ENCODE measurements at places on chromosomes 1 and 21.
A peak's percentile ranks its signal among the peaks of the same experiment; 100 is the strongest.

GRCh38 chr21:36149788-36150711, 6.6 kb upstream of the DOP1B start:
- peak; percentile 60 for DNase-seq

DNA sequence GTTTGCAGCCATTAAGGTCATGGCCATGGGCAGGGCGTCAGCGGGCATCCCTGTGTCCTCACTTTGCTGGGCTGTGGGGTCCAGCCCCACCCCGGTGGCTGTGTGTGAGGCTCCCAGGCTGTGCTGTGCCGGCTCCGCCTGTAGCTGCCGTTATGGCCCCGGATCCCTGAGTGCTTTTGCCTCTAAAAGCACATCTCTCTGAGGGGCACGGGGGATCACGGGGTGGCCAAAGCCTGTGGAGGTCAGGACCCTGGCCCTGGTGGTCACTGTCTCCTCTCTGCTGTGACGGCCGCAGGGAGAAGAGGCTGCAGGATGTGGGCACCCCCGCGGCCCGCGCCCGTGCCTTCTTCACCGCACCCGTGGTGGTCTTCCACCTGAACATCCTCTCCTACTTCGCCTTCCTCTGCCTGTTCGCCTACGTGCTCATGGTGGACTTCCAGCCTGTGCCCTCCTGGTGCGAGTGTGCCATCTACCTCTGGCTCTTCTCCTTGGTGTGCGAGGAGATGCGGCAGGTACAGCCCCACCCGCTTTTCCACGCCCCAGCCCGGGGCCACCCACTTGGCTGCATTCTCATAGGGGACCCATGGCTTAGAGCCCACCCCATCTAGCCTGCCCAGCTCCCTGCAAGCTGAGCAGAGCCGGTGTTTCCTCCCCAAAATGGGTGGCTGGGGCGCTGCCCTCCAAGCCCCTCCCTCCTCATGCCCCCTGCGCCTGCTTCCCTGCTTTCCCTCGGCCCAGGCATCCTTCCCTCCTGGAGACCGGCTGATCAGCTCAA, 48.2 kb downstream of the TRPM2 start:
- DNase-seq: no peak

DNA sequence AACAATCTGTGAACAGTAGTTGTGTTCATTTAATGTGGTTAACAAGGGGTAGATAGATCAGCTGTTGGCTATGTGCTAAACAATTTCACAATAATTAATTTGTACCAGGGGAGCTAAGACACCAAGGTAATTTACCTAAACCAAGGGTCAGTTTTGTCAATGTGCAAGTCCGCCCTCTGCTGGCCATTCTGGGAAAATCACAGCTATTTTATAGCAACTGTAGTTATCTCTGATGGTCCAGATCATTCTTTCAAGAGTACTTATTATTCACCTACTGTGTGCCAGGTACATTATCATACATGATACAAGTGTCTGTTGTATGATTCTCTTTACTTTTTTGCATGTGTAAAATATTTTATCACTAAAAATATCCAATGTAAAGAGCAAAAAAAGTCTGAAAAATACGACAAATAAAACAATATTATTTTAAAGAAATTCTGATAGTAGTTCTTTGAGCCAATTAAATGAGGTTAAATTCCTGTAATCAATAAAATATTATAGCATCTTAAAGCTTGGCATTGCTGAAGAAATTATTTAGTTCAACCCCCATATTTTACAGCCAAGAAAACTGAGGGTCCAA, 312.3 kb upstream of the FAM78B start:
- DNase-seq: peak; percentile 18

DNA sequence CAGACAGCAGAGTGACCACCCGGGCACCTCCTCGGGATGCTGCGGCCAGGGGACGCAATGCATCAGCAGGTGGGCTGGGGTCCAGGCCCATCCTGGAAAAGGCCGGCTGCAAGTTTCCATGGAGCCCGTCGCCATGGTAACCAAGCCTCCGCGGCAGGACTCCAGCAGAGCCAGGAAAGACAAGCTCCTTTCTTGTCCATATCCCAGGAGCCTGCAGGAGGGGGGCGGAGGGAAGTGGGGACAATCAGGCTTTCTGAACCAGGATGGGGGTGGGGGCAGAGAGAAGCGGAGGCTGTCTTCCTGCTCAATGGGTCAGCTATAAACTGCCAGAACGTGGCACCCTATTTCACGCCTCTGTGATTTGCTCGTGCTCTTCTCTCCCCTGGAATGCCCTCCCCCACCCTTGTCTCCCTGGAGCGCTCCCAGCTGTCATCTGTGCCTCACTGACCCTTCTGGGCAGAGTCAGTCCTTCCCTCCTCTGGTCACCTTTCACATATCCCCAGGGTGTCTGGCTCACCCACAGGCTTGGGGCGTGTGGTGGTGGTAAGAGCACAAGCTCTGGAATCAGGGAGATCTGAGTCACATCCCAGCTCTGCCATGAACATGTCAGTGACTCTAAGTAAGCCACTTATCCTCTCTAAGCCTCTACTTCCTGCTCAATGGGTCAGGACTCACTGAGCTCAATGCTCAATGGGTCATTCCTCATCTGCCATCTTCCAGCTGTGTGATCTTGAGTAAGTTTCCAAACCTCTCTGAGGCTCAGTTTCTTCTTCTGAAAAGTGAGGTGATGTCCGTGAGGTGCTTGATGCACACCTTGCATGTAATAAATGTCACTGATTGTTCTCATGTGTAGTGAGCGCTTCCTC, 58.9 kb upstream of the LAPTM5 start:
- peak; percentile 89 for DNase-seq

- DNase-seq: no peak
Measured at GRCh38 chr1:2157856-2158255, 36.7 kb downstream of the FAAP20 start.

DNA sequence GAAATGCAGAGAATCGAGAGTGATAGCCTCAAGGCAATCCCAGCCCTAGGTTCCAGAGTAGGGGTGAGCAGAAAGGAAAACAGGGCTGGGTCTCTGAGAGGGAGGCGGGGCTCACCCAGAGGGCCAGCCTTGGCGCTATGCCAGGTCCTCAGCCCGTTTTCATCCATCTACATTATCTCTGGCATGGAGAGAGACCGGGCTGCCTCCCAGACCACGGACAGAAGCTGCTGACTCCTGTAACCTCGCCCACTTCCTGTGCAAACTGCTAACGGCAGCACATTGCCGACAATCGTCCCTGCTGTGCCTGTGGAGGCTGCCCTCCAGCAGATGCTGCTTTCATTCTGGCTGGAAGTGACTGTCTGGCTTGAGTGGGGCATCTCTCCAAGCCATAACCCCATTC, 569.1 kb downstream of the NPHP4 start:
- no peak for DNase-seq

GRCh38 chr1:173048621-173049321, 2.0 kb downstream of the TNFSF18 start:
- peak; percentile 72 for DNase-seq

- DNase-seq: peak; percentile 91
Measured at GRCh38 chr1:214422137-214422671, 129.2 kb downstream of the PTPN14 start.

- DNase-seq: no peak
Measured at GRCh38 chr1:224173523-224173922, 9.5 kb upstream of the DEGS1 start.

GRCh38 chr21:36384885-36385232, 333 bp upstream of the CHAF1B start:
- no peak for DNase-seq

- no peak for DNase-seq
Measured at GRCh38 chr1:56092684-56093570, 486.4 kb downstream of the PLPP3 start.

GRCh38 chr1:218985424-218985984, 188.2 kb upstream of the LYPLAL1 start:
- no peak for DNase-seq

DNA sequence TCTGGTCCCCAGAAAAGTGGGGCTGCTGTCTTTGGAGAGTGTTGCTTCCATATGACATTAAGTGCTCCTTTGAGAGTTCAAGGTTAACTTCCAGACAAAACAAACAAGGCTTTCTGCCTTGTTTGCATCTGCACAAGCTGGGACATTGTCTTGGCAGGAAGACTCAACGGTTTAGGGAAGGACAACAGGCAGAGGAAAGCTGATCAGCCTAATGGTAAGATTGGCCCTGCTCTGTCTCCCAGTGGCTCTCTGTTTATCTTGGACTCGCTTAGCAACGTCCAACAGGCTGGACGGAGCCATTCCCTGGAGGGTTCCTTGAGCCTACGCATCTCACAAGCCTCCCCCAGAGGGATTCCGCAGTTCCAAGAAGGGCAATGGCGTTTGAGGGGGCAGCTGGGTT, 62.2 kb upstream of the SLC44A3 start:
- DNase-seq: peak; percentile 68

GRCh38 chr1:23527900-23528249, 3.2 kb downstream of the E2F2 start:
- DNase-seq: no peak

DNA sequence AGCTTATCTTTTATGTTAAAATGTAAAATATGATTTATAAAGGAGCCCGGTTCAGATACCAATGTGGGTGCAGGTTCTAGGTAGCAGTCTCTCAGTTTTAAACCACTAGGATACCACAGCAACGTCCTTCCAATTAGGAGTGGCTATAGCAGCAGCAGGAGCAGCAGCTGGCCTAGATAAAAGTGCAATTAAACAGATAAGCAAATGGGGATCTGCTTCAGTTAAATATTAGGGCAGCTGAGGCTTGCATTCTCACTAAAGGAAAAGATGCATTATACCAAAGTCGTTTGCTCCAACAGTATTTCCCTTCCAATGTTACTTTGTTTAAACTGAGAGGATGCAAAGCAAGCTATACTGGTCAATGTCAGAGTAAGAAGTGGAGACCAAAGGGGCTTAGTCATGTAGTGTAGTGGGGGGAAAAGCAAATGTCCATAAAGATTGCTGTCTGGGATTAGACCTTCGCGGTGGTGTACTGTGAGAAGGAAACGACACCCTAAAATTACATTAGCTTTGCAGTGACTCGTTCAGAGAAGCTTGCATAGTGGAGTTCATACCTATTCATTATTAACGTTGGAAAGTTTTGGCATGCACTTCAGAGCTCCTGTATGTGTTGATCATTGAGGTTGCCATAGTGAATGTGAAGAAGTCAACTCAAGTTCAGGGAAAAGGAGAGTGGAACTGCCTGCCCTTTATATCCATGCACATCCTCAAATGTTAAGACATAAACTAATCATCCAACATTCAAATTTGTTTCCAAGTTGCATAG, 272.2 kb downstream of the VAV3 start:
- DNase-seq: no peak

DNA sequence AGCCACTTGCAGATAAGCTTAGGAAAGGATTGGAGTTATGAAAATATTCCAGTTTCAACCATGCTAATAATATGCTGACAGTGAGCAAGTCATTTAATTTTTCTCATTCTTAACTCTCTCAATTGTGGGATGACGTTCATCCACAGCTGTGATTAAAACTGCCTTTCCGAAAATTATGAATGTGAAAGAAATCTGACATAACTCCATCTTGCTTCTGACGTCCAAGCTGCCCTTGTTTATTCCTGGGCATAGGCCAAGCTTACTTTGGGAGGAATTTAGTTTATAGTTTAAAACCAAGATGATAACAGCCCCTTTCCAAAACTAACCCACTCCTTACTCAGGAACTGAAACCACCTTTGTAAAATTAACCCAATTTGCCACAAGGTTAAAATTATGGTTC, 11.0 kb upstream of the RGS18 start:
- DNase-seq: no peak

DNA sequence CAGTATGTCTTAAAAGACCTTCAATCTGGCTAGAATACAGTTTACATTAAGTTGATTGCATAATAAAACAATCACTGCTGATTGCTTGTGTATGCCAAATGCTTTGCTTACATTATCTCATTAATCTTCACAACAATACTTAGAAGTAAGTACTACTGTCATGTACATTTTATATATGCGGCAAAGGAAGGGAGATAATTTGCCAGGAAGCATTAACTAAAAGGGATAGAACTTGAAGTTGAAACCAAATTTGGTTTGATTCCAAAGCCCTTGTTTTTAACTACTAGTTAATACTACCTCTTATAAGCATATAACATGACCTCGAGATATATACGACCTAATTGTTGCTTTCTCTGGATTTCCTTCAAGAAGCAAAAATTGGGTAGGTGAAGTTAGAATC, 155.8 kb downstream of the NTMT2 start:
- no peak for DNase-seq

GRCh38 chr1:19283891-19284290, 4.7 kb downstream of the AKR7A3 start:
- DNase-seq: no peak

DNA sequence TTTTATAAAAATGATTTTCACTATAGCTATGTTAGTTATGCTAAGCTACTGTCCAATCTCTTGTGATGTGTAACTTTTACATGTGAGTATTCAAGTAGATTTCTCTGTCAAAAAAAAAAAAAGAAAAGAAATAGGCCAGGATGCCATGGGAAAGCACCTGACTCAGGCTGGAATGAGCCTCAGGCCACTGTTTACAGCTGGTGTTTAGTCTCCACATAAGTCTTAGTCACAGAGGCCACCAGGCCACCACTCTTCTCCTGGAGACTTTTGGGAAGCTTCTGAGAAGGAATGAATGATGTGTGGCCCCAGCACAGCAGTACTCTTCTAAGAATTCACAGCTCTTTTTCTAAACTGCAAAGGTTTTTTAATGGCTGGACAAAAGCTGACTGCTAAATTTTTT, 48.9 kb downstream of the CHML start:
- DNase-seq: peak; percentile 60

GRCh38 chr1:2829846-2830615, 28.5 kb upstream of the TTC34 start:
- DNase-seq: no peak

- DNase-seq: no peak
Measured at GRCh38 chr1:205240118-205240517, 12.4 kb downstream of the TMCC2 start.

- DNase-seq: peak; percentile 77
Measured at GRCh38 chr1:89721351-89721750, 88.4 kb downstream of the LRRC8C start.

GRCh38 chr1:169571450-169571849, 14.8 kb downstream of the F5 start:
- DNase-seq: no peak

DNA sequence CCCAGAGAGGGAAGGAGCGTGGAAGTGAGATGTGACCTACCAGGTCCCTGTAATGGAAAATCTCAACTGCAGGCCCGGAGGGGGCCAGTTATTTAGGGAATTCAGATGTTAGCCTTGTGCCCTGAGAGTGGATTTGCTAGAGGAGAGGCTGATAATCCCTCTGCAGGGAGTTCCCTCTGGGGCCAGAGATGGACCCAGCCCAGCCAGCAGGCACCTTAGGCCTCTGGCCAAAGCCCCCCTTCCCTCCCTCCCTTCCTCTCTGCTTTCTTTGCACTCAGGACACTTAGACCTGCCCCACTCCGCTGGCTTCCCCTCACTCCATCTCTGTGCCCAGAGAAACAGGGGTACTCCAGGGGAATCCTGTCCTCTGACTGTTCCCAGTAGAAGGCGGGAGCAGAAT, 1.5 kb upstream of the ATP1A2 start:
- no peak for DNase-seq
